ENCODE measurements at places on chromosomes 11 and 22.

DNA sequence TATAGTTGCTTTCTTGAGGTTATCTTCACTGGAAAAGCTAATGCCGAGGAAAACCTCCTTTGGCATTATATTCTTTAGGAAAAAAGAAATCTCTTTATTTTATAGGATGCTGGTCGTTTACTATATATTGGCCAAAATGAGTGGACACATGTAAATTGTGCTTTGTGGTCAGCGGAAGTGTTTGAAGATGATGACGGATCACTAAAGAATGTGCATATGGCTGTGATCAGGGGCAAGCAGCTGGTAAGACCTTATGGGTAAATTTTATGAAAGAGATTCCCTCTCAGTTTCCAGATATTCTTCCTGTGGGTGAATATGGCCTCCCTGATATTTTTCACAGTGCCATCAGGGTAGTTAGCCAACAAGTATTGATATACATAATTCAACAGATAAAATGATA is 29.4 kb upstream of the TTC36 start:
- DNase-seq: no peak

- no peak for DNase-seq
These were observed 418.5 kb upstream of the SYN3 start for GRCh38 chr22:33476716-33477115.

GRCh38 chr11:14898906-14899305 is 6.9 kb upstream of the CYP2R1 start:
- no peak for DNase-seq

DNA sequence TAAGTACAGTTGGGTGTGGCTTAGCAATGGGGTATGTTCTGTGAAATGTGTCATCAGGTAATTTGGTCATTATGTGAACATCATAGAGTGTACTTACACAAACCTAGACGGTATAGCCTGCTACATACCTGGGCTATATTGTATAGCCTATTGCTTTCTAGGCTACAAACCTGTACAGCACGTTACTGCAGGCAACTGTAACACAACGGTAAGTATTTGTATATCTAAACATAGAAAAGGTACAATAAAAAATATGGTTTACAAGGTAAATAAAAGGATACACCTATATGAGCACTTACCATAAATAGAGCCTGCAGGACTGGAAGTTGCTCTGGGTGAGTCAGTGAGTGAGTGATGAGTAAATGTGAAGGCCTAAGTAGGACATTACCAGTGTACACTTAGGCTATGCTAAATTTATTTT is 73.1 kb upstream of the GDPD4 start:
- DNase-seq: no peak

GRCh38 chr11:125114518-125114917 is 3.1 kb upstream of the TMEM218 start:
- no peak for DNase-seq

GRCh38 chr11:1514336-1515061 is 27.9 kb upstream of the MOB2 start:
- DNase-seq: no peak

DNA sequence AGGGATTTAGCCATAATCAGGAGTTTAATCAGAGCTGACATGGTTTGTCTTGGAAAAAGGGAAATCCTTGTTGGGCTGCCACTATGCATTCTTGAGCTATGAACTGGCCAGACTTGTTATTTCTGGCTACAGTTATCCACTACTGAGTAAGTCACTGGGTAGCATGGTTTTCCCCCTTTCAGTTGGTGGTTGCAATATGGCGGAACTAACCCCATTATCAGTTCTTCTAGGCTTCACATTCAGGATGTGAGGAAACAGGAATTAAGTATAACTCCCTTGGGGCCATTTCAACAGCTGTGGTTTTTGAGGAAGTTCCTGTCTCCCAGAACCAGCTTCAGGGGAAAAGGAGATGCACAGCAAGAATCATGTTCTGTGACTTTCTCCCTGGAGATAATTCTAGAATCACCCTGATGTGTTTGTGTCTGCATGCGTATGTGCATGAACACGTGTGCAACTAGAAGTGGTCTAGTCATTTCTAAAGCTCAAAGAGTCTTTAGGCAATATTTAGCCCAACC is 103.0 kb upstream of the CD44 start:
- no peak for DNase-seq
